ENCODE measurements at places on chromosomes 1 and 21.
A peak's percentile ranks its signal among the peaks of the same experiment; 100 is the strongest.

- DNase-seq, result peak; percentile 62
These were observed 32.2 kb upstream of the HNRNPU start for GRCh38 chr1:244896550-244896949.

DNA sequence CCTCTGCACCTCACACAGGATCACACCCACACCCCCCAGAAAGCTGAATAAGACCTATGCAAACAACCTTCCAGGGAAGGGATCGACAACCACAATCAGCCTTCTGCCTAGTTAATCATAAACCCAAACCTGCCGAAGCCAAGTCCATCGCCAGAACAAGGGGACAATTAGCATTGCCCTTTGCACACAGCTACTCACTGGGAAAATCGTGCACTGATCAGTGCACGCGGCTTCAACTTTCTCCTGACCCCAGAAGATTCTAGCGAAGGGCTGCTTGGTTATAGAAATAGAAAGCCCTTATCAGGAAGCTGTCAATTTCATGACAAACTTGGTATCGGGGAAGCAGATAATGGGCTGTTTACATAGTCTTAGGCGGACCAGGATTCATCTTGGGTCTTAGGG, 29.5 kb downstream of the RUNX1 start:
- DNase-seq, result no peak

DNA sequence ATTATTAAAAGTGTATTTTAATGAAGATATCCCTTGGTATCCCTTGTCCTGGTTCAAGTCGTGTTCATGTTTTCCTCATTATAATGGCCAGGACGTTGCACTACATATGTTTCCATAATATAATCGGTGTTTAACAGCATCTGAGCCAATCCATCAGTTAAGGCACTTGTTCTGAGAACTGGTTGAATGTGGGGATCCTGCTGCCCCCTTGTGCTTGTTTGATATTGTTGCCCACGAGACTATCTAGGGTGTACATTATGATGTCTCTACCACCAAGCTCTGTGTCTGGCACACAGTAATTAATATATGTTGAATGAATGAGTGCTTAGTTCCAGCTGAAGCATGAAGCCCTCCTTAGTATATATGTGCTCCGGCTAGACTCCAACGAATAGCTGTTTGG, 193.0 kb downstream of the CACNA1E start:
- DNase-seq, result no peak

- DNase-seq, result no peak
These were observed 950 bp upstream of the EVA1C start for GRCh38 chr21:32411350-32412161.

DNA sequence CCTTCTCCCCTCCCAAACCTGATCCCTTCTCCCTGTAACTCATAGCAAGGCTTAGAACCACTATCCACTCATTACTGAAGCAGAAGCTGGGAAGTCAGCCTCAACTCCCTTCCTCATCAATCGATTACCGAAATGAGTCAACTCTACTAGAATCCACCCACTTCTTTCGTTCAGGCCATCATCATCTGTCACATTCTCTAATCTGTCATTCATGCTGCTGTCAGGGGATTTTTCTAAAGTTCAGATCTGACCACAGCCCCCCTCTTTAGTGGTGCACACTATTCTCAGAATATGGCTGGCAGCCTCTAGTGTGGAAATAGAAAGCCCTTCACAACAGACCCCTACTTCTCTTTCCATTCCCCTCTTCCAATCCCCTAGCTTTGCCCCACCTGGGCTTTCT, 5.1 kb downstream of the NT5C1A start:
- no peak for DNase-seq

- no peak for DNase-seq
These were observed 86.6 kb upstream of the C1orf87 start for GRCh38 chr1:60160141-60160540.

DNA sequence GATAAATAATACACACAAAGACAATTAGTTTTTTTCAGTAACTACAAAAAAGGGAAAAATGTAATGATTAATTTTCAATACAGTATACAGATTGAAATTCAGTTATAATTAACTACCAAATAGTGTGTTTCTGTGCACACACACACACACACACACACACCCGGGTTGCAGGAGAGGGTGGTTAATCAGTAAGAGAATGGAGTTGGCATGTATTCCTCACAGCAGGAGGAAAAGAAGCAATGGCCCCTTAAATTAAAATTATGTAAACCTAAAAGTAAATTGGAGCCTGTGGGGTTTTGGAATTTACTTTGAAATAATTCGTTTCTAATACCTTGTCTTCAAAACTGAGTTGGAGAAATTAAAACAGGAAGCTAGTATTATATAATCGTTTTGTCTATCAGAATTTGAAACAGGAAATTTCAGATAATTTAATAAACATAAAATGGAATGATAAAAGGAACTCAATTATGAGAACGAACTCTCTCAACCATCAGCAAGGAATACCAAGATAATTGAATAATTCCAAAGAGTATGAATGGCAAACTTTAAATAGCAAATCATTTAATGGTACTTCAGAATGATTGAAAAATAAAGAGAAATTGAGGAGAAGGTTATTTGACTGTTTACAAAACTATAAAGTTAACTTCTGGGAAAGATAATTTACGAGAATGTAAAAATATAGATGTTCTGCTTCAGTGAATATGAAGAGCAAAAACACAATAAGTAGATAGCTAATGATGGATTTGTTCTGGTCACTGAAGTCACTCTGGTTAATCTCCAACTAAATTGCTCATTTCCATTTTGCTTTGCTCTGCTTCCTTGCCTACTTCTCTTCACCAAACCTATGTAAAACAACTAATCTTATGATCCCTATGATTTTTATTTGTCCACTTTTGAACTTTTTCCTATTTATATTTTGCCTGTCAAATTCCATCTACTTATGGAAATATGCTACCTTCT, 547.9 kb upstream of the ZP4 start:
- no peak for DNase-seq

DNA sequence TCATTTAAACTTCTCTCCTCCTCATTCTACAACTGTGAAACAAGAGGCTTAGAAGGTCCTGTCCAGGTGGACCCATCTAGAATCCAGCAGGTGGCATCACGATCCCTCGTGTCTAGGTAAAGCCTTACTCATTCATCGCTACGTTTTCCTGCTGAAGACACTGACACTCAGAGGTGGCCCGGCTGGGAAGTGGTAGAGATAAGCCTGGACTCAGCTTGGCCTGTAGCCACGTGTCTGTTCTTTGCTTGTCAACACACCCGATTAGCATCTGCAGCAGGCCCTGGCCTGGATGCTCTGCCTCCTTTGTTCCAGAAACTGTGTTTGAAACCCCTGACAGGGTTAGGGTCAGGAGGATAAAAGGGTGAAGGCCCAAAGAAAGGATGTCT, 43.4 kb downstream of the PARP1 start:
- DNase-seq, result no peak

DNA sequence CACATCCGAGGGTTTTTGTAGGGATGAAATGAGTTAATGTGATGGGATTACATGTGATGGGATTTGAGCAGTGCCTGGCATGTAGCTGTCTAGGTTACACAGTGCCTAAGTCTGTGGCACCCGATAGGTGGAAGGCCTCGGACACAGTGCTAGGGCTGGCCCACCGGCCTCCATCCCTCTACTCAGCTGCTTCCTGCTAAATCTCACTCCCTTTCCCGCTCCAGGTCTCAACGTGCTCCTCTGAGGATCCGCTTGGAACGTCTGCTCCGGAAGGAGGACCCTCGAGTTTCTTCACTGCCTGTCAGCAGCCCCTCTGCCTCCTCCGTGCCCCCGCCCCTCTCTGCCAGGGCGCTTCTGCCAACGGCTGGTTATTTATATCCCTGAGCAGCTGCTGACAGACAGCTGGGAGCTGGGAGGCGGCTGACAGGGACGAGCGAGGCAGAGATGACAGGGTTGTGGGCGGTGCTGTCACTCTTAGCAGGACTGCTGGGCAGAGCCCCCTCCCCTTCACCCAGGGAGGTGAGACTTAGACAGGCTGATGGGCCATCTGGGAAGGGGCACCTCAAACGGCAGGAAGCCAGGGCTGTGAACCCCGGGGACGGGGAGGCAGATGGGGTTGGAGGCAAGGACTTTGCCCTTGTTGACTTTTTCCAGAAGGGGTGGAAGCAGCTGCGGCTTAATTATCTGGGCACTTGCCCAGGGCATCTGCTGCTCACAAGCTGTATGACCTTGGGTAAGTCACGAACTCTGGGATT, 26.6 kb upstream of the LRRN2 start:
- no peak for DNase-seq

GRCh38 chr1:230274254-230274653, 151.9 kb downstream of the PGBD5 start:
- no peak for DNase-seq

Measured in trophoblast cell (in vitro differentiated cells and primary cell).